T-cell (primary cell): ENCODE measurements at places on chromosomes 6 and 20.

GRCh38 chr6:14656649-14657048 is 539.1 kb downstream of the CD83 start:
- no peak for DNase-seq

GRCh38 chr20:46174469-46175126 is 56.5 kb downstream of the CD40 start:
- peak; percentile 26 for DNase-seq

GRCh38 chr6:46050845-46051405 is 35.3 kb upstream of the CLIC5 start:
- no peak for DNase-seq

GRCh38 chr6:73579389-73579788 is 58.6 kb upstream of the EEF1A1 start:
- no peak for DNase-seq

GRCh38 chr6:47242483-47243386 is 67.0 kb downstream of the TNFRSF21 start:
- peak; percentile 60 for DNase-seq

- no peak for DNase-seq
Measured at GRCh38 chr6:71496722-71497033, 208.1 kb downstream of the OGFRL1 start.

DNA sequence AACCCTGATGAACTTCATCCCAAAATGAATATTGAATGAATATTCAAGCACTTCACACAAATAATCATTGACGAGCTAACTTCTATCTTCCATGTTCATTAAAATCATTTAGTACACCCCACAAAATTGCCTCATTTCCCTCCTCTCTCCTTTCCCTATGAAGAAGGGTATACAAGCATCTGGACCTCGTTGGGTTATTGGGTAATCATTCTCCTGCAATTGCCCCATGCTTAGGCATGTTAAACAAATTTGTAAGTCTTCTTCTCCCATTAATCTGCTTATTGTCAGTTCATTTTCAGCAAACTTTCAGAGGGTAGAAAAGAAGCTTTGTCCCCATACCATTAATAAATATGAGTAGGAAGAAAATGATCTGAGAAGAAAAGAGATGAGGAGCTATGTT is 27.6 kb downstream of the PRKN start:
- DNase-seq = no peak

GRCh38 chr20:20549267-20549612 is 163.2 kb downstream of the RALGAPA2 start:
- DNase-seq = no peak

GRCh38 chr6:14068623-14069022 is 48.9 kb upstream of the CD83 start:
- DNase-seq = no peak

DNA sequence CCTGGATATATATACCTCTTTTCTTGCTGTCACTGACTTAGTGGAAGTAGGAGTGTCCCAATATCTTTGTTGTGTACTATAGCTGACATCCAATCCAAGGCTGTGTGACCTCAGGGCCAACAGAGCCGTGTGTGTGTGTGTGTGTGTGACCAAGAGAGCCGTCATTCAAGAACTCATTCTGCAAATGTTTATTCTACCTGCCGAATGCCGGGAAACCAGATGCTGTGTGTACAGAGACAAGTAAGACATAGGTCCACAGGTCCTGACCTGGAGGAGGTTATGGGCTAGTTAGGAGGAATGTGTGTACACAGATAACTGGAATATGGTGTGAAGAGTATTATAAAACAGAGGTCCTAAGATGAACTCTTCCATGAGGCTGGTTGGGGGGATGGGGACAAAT is 190.0 kb downstream of the DHX35 start:
- DNase-seq = no peak

DNA sequence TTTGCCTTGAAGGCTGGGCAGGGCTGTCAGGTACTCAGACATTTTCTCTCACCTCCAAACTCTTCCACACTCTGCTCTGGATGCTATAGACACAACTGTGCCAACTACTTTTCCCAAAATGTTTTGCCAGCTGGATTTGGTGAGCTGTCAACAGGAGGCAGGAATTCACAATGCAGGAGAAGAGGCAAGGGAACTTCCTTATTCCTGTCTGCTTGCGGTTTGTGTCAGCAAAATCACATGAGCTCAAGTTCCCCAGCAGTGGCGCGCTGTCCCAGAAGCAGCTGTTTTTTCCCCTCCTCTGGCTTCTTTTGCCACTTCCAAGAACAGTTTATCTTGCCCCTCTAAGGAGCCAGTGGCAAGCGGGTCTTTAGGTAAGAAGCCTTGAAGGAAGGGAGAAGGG is 608.2 kb downstream of the PRKN start:
- DNase-seq = no peak

- DNase-seq = no peak
Measured at GRCh38 chr20:52168116-52168515, 23.5 kb downstream of the ZFP64 start.

DNA sequence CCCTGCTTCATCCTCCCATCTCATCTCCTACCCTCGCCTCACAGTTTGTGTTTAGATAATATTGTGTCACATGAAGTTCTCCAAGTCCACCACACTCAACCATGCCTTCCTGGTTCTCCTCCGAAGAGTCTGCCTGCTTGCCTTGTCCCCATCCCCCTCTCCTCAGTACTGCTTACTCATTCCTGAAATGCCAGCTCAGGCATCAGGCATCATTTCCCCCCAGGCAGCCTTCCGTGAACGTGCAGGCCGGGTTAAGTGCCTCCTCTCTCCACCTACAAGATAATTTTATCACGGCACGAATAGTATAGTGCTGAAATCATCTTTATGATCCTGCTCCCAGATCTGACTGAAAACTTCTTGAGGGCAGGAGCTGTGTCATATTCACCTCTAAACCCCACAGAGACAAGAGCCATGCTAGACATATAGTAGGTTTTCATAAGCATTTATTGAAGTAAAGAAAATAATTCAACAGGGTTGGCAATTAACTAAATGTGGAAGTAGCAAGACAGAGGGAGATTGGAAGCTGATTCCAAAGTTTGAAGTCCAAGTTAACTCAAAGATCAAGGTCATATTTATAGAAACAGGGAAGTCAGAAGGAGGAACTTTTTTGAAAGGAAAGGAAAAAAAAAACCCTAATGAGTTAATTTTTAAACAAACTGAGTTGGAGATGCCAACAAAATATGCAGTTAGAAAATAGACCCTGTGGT is 48.7 kb upstream of the BMP2 start:
- DNase-seq = no peak

DNA sequence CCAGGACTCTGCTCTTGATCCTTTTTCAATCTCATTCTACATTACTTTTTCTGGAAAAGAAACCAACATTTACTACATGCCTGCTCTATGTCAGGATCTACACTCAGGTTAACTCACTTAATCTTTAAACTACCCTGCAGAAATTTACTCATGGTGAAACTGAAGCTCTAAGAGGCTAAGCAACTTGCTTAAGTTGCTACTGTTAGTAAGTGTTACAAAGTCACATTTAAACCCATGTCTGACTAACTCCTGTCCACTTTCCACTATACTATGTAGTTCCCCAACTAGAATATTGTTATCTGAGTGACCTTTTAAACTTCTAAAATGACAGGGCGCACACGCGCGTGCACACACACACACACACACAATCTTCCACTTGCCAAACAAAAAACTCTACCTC is 5.0 kb downstream of the CEP162 start:
- DNase-seq = no peak

- DNase-seq = no peak
Measured at GRCh38 chr20:46627234-46627633, 24.0 kb downstream of the SLC13A3 start.

GRCh38 chr6:11273406-11274065 is 41.1 kb upstream of the NEDD9 start:
- no peak for DNase-seq

DNA sequence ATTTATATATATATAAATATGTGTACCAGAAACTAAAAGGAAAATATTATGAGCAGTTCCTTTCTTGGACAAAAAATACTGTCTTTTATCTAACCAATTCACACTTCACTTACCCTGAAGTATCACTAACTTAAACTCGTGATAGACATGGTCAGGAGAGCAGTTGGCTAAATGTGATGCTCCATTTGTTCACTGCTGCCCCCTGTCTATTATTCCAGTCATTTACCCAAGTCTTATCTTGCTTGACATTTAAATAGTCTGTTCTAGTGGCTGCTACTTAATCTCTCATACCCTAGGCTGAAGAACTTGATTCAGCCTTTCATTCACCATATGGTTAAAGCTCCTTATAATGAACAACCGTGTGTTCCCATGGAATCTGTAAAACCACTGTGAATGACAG is 789.6 kb upstream of the EYS start:
- DNase-seq = no peak

GRCh38 chr6:128097009-128097408 is 196.2 kb upstream of the THEMIS start:
- no peak for DNase-seq

DNA sequence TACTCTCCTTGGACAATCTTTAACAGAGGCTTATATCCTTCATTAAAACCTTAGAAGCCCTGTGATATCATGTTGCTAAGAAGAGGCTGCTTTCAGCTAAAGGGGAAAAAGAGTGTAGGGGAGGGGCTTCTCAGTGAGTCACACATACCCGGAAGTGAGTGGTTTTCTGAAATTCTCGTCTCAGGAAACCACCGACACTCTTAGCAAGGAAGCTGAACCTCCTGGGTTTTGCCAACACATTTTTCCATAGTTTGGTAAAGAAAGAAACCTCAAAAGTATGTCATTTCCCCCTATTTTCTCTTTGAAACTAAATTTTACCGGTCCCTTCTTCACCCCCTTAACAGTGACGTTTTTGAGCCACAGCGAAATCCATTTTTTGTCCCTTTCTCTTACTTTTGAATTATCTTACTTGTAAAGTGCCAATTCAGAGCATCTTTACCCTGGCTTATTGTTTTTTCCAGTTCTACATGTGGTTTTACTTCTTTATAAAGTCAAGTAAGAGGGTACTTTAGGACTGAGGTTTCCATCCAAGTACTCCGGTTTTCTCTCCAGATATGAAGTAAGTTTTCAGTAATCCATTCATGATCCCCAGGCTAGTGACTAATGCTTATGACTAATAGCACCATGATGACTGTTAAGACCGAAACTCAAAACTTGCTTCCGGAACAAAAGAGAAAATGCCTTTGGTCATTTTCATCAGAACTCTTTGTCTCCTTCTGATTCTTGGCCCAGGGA is 219.3 kb downstream of the ARHGAP18 start:
- DNase-seq = peak; percentile 90

DNA sequence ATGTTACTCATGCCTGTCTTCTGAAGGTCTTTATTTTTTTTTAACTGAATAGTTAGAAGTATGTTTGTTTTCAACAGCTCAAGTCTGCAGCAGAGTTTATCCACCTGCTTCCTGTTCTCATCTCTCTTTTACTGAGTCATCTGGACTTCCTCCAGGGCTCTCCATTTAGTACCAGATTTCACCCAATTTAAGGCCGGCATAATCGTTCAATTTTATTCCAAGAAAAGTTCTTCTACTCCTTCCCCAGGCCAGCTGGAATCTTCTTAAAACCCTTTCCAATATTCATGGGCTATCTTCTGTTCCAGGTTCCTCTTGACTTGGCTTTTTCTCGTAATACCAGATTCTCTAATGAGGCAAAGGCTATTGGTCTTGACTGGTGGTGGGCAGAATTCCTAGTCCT is 79.0 kb upstream of the LAMA2 start:
- DNase-seq = no peak

GRCh38 chr20:63947638-63948456 is 8.4 kb downstream of the UCKL1 start:
- no peak for DNase-seq

GRCh38 chr6:53701333-53702218 is 36.0 kb upstream of the KLHL31 start:
- DNase-seq = no peak

DNA sequence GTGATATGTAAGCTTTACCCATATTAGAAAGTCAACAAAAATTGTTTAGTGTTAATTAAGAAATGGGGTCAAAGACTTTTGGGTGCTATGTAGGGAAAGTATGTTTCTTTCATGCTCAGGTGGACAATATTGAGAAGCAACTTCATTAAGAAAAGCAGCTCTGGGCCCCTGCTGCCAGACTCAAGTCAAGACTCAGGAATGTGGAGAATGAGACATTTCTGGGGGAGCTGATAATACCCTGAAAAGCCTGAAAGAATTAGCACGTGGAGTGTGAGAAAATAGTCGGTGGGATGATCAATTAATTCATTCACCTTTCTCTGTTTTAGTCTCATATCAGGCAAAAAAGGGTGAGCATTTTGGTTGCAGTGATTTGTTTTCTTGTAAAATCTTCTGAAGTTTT is 175.1 kb upstream of the IMPG1 start:
- no peak for DNase-seq

DNA sequence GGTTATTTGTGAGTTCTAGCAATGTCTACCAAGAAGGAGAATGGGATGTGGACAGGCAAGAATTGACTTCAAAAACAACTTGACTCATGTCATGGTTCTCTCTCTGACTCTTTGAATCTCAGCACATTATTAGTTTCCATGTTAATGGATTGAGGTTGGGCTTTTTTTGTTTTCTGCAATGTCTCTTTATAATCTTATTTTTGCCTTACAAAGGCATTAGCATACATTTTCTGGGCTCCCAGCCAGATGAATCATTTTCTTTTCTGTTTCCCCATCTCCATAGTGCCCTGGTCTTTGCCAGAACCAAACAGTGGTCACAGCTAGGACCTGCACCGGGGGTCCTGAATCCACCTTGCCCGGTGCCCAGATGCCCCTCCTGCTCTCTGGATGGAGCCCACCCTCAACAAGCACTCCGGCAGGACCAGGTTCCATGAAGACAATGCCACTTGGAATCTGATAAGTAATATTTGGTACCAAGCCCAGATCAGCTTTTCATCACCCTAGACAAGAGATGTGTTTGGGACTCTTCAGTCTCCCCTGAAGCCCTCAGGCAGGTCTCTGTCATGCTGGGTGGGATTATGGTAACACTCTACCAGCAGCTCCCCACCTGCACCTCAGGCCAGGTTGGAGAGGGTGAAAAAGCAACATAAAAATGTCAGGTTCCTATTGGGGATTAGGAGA is 266.7 kb upstream of the SULF2 start:
- no peak for DNase-seq

DNA sequence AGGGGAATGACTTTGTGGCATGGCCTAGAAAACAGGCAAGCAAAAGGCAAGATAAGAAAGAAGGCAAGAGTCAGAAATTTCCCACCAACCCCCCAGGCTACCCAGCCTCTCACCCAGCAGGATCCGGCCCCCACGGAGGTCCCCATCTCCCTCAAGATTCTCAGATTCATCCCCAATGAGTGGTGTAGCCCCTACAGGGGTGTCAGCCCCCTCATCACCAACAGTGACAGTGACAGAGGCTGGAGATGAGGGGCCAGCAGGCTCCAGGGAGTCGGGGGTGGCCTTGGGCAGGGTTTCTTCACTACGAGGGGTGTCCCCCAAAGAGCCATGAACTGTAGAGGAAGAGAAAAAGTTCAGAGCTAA is 1.0 kb downstream of the EHMT2 start:
- DNase-seq = no peak

GRCh38 chr20:55978550-55978949 is 26.8 kb downstream of the CBLN4 start:
- DNase-seq = no peak
